ENCODE measurements at places on chromosomes 3 and 15.

DNA sequence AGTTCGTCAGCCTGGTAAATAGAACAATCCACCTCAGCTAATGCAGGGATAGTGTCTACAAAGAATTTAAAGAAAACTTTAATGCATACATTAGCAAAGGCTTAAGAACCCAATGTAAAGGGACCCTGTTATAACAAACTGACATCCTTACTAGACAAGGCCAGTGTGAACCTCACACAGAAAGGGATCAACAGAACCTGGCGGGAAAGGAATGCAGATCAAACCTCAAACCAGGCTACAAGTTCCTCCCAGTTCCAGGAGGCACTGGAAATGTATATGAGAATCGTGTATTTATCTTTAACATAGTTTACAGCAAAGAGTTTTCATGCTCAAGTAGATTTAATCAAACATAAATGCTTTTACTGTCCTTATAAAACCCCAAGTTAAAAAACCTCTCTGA lies 37.6 kb upstream of the ATP11B start:
- DNase-seq: no peak

- DNase-seq: no peak
Observed at GRCh38 chr3:58864480-58864879, 185.3 kb downstream of the CFAP20DC start.

- no peak for DNase-seq
Observed at GRCh38 chr3:39096775-39097174, 10.7 kb downstream of the GORASP1 start.

GRCh38 chr15:67521783-67522568 lies 1.0 kb downstream of the C15orf61 start:
- no peak for DNase-seq

DNA sequence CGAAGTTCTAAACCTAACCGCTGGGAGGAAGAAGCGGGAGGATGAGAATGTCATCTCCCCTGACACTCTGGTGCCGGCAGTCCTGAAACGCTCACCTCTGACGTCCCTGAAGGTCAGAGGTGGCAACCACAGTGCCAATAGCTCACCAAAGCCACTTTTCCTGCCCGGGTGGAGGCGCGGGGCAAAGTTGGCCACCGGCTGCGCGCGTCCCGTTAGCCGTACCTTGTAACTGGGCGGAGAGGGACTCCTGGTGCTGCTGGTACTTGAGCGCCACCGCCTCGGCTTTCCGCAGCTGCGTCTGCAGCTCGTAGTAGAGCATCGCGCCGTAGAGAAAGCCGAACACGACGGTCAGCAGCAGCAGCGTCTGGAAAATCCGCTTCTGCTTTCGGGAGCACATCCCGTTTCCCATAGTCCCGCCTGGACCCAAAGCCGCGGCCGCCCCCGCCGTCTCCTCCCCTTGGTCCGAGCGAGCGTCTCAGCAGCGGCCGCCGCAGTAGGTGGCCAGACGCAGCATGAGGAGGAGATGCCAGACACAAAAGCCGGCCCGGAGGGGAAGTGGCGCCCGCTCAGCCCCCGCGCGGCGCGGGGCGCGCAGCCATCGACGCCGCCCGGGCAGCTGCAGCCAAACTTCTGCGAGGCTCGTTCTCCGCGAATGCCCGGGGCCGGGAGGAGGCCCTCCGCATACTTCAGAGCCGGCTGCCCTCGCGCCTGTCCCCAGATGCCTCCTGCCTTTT lies 680 bp downstream of the GOLIM4 start:
- peak; percentile 65 for DNase-seq

DNA sequence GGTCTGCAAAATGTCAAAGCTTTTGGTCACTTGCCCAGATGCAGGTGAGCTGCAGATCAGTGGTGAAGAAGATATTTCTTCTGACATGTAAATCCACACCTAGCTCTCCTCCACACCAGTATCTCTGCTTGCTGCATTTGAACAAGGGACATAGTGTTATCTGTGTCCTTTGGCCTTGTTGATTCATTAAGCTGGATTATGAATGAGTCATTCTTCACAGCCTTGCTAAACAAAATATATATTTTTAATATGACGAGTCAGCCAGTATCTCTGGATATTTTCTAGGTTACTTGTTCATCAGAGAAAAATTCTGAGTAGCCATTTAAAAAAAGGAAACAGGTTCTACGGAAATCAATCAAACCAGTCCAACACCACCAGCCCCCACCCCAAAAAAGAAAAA lies 190.6 kb upstream of the ADAMTS9 start:
- no peak for DNase-seq

GRCh38 chr3:114879059-114880031 lies 267.7 kb downstream of the ZBTB20 start:
- no peak for DNase-seq

DNA sequence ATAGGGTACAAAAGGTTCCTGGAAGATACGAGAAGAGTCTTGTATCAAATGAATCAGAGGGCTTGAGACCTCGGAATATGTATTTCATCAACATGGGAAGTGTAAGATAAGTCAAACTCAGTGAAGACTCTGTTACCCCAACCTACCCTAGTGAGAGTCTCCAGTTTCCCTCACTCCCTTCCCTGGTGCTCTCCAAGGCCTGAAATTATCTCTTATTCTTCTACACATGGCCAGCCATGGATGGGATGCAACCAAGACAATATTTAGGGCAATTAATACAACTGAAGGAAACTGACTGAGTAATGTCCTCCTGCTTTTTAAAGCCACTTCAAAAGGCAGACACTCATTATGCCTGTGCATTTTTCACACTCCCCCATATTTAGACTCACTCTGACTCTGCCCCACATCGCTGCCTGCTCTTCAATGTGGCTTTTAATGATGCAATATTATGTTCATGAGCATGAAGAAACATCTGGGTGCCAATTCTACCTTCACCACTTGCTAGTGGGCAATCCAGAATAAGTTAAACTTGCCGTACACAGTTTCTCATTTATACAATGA lies 137.1 kb upstream of the THBS1 start:
- DNase-seq: no peak

DNA sequence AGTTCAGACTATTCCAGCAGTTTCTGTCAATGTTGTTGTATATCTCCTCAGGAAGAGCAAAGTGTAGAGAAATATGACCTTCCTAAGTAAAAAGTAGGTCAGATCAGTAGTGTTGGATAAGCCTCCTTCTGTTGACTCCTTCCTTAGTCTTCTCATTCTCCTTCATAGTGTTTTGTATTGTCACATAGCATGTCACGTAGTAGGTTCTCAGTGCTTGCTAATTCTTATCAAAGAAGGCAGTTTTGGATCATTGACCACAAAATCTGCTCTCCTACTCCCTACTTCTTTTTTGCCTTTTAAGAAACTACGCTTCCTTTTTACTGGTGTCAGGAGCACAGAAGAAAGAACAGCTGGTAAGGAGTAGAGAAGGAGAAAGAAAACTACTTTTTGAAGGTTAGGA lies 1.0 kb upstream of the MGA start:
- no peak for DNase-seq

DNA sequence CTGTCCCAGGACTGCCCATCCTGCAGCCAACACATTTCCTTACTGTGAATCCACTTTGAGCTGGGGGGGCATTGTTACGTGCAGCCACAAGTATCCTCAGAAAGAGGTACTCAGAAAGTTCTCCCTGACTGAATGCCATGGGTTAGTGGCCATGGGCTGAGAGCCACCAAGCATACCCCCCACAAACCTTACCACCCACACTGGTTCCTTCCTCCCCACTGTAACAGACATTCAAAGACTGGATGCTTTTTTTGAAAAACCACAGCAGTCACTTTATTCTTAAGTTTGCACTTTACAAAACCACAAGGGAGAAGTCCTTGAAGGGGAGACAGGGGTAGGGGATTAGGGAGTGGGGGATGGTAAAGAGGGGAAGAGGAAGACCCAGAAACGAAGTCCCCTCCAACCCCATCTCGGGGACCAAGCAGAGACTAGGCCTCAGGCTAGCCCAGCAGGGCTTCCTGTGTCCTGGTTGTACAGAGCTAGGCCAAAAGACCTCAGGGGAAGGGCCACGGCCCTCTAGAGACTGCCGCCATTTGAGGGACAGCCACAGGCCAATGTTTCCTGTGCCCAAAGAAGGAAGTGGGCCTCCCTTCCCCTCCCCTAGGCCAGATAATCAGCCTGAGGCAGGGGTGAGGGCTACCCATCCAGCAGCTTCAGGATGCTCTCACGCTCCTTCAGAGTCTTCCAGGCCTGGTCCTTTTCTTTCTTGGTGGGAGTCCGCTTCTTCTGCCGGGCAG lies 10.1 kb upstream of the CAMK1 start:
- peak; percentile 74 for DNase-seq

GRCh38 chr3:78343221-78343620 lies 1303.3 kb downstream of the ROBO2 start:
- no peak for DNase-seq
